ENCODE measurements at places on chromosomes 7 and 10.

GRCh38 chr10:124944982-124945381 is 3.1 kb downstream of the ZRANB1 start:
- DNase-seq, result no peak

GRCh38 chr7:74025146-74025545 is 2.8 kb upstream of the ELN start:
- DNase-seq, result no peak

- DNase-seq, result peak; percentile 62
Measured at GRCh38 chr10:76984559-76985443, 652.8 kb downstream of the KCNMA1 start.

- DNase-seq, result no peak
Measured at GRCh38 chr7:69956541-69956940, 358.3 kb downstream of the AUTS2 start.

DNA sequence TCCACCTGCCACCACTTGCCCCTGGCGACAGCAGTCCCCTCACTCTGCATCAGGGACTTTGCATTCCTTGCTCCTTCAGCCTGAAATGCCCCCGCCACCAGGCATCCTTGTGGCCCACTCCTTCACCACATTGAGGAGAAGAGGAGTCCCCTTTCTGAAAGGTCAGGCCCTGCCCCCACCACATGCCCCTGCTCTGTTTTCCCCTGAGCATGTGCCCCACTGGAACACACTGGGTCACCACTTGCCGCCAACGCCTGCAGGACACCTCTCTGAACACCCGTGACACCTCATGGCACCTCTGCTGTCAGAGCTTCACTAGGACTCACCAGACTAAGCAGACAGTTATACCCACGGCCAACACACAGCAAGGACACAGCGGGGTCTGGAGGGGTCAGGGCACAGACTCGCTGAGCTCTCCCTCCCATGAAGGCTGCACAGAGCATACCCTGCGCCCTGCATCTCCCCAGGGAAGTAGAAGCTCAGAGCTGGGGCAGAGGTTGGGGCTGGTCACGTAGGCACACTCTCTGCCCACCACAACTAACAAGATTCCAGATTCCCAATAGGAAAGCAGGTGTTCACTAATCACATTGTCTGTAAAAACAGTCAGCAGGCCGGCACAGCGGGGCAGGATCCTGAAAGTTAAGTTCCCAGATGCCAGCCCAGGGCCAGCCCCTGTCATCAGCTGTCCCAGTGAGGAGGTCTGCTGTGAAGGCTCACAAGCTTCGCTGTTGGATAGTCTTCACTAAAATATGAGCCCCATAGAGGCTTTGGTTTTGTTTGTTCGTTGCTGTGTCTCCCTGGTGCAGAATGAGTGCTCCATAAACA is 5.8 kb upstream of the AOC1 start:
- DNase-seq, result no peak

- no peak for DNase-seq
Measured at GRCh38 chr7:37448011-37448635, 541 bp downstream of the ELMO1 start.

DNA sequence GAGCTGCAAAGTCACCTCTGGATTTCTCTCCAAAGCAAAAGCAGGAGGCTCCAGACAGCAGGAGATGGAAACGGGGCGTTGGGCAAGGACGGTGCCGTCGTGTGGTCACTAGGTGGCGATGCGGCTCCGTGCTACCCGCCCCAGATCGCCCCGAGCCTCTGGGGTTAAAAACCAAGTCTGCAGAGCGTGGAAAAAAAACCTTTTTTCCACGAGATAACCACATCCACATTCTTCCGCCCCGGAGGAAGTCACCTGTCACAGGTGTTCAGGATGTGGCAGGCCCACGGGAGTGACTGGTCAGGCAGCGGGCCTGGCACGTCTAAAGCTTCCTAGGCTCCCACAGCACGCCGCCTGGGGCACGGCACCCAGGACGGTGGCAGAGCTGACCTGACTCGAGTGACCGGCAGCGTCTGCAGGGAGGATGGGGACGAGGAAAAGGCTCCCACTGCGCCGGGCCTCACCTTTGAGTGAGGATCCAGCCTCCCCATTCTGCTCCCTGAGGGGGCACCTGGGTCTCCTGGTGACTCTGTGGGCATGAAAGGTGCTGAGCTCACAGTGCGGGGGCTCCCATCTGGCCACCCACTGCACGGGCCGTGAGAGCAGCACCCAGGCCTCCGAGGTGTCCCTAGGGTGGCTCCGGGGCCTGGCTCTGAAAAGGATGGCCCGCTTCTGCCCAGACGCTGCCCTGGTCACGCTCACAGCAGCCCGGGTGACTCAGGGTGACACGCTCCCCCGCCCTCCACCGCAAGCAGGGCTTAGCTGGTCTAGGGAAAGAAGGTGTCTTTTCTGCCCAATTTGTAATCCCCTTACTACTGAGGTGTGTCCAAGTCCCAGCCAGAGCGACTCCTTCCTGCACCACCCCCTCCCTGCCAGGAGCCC is 71.3 kb upstream of the TNRC18 start:
- DNase-seq, result peak; percentile 88

- DNase-seq, result peak; percentile 39
Measured at GRCh38 chr10:62038609-62039190, 137.2 kb downstream of the ARID5B start.

- peak; percentile 12 for DNase-seq
Measured at GRCh38 chr10:69222157-69223027, 2.3 kb downstream of the HKDC1 start.

DNA sequence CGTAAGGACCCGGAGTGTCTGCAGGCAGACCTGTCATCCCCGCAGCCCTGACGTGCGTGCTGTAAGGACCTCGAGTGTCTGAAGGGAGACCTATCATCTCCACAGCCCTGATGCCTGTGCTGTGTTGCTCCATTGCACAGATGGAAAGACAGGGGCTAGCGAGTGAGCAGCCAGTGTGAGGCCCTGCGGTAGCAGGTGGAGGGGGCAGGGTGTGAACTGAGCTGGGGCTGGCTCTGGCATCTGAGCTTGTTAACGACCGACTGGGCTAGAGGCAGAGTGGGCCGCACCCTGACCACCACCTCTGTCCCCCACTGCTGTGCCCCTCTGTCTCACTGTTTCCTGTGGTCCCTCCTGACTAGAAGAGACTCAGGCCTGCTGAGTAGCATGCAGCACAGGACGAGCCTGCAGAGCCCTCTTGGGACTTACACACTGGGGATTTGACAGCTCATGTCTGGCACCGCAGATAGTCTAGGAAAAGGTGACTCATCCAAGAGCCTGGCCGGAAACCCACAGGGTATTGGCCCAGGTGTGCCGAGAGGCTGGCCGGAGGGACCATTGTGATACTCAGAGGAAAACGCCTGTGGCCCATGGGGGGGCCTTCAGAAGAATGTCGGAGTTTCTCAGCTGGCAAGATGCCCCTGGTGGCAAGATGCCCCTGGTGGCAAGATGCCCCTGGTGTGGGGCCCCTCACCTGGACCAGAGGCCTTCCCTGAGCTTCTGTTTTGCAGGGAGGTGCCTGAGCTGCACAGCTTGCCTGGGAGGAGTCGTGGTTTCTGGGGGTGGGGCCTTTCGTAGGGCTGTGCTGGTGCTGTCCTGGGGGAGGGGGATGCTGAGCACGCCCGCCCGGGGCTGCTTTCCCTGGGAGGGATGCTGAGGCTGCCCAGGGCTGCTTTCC is 34.3 kb downstream of the INPP5A start:
- DNase-seq, result no peak

- DNase-seq, result no peak
Measured at GRCh38 chr10:72764151-72764550, 72.2 kb downstream of the MCU start.

DNA sequence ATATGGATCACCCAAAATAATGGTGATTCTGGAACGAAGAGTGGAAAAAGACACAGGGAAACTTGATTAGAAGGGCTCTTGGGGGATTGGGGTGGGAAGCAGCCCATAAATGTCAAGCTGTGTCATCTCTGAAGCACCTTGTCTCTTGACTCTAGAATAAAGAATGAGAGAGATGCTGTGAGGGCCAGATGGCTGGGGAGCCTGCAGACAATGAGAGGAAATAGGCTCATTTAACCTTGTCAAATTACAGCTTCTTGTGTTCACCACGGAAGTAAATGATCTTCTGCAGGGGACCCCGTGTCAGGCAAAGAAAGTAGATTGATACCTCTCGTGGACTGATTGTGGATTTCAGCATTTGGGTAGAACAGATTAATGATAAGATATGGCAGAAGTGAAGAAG is 159.3 kb downstream of the ST7 start:
- DNase-seq, result peak; percentile 42
